8988T (cell line): ENCODE measurements at places on chromosomes 6 and 20.

DNA sequence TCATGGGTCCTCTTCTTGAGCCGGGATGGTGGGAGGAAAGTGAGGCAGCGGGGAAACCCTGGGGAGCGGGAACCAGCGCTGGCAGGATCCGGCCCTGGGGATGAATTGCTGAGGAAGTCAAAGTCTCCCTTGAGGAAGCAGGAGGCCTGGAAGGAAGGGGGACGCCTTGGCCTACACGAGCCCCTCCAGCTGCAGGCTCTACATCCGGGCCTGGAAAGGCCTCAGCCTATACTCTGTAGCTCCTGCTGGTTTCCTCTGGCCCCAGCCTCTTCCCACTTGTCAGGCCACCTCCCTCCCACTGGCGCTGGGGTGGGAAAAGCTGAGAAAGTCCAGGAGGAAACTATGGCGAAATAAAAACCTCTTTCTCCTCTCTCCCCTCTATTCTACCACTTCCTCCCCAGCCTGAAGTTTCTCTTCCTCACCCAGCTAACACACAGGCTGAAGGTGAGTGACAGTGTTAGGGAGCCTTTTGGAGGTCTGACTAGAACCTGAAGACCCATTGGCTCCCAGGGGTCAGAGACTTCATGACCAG is 14.9 kb downstream of the TREML2 start:
- DNase-seq = no peak

- DNase-seq = no peak
Measured at GRCh38 chr6:74798302-74798701, 407.6 kb downstream of the COL12A1 start.

GRCh38 chr6:163422550-163422949 is 8.0 kb downstream of the QKI start:
- no peak for DNase-seq

DNA sequence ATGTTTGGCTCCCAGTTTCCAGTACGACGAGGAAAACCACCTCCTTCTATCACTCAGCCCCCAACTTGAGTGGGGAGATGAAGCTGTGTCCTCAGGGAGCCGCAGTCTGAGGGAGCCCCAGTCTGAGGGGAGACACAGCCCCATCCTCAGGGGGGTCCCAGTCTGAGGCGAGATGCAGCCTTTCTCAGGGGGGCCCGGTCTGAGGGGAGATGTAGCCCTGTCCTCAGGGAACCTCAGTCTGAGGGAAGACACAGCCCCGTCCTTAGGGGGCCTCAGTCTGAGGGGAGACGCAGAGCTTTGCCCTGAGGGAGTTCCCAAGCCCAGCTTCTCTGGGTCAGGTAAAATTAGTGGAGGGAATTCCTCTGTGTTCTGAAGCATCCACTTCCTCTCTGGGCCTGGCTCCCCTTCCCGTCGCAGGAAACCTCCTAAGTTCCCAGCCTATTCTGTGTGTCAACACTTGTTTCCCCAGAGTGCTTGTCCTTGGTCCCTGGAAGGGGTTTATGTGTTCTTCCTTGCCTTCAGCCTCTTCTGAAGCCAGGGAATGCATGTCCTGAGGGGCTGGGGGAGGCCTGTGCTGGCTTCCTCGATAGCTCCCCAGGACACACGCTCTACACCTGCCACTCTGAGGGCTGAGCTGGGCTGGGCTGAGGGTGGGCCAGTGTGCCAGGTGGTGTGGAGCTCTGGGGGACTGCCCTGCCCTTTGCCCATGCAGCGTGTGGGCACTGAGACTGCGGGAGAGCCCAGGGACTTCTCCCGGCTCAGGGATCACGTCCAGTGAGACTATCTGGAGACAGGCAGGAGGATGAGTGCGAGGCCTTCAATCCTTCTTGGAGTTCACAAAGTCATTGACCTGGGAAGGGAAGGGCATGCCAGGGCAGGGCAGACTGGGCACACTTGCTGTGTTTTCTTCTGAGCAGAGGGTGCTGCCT is 55.4 kb downstream of the VEGFA start:
- DNase-seq = no peak

DNA sequence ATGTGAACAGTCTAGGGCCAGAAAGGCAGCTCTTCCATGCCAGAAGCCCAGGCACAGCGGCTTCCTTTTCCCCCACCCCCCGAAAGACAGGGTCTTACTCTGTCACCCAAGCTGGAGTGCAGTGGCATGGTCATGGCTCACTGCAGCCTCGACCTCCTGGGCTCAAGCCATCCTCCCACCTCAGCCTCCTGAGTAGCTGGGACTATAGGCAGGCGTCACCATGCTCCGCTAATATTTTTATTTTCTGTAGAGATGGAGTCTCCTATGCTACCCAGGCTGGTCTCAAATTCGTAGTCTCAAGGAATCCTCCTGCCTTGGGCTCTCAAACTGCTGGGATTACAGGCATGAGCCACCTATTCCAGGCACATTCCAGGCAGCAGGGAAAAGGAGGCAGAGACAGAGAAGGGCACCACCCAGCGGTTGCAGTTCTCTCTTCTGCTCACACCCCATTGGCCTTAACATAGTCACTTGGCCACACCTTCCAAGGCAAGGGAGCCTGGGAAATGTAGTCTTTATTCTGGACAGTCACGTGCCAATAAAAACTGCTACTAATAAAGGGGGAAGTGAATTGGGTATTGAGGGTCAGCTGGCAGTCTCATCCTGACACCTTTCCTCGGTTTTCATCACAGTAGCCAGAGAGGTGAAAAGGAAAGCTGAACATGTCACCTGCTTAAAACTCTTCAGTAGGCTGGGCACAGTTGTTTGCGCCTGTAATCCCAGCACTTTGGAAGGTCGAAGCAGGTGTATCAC is 205.9 kb downstream of the ZMYND8 start:
- DNase-seq = peak; percentile 61

DNA sequence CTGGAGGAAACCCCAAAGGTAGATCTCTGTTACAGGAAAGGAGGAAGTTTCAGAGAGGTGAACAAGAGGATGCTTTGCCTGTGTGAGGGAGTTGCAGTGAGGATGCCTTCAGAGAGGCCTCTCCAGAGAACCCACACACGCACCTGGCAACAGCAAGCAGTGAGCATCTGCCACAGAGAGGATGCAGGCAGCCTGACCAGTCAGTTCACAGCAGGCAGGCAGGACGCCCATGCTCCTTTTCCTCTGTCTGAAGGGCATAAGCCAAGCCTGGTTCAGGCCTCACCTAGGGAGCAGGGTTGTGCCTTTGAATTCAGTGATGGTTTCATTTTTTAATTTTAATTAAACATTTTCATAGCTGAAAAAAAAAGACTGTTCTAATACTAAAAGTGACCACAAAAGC is 346.0 kb upstream of the MARCKS start:
- no peak for DNase-seq
